CD8-positive, alpha-beta memory T cell (primary cell): ENCODE measurements at places on chromosomes 5 and 9.

DNA sequence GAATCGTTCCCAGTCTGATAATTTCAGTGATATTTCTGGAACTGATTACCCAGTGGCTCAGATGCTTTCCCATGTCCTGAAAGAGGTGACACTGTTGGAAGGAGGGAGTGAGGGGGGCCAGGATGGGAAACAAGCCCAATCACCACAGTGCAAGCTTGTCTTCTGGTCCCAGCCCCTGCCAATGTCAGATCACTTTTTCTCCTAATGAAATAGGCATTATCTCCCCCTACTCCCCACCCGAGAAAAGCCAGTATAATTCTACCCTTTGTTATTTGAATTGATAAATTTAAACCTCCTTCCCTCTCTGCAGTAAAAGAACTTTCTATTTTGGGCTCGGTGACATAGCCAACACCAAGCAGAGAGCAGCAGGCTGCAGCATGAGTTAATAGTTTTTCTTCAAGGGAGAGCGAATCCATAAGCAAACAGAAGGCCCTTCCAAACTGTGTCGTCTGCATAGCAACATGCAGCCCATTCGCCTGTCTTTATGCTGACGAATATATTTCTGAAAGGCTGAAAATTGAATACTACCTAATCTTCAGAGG, 14.6 kb upstream of the PPP2CA start:
- no peak for DNase-seq

DNA sequence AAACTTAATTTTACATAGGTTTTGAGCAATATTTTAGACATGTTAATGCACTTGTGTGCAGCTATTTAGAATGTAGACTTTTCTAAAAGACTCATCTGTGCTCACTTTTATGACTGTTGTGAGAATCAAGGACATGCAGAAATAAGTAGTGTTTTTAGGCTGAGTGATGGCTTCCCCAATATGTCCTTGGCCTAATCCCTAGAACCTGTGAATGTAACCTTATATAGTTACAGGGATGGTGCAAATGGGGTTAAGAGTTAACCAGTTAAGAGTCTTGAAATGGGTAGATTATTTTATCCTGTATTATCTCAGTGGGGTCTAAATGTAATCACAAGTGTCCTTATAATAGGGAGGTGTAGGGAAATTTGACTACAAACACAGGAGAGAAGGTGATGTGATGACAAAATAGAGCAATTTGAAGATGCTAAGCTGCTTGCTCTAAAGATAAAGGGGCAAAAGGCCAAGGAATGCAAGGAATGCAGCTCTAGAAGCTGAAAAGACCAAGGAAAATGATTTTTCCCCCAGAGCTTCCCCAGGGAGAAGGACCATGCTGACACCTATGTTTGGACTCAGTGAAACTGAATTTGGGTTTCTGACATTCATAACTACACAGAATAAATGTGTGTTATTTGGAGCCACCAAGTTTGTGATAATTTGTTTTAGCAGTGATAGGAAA, 298.0 kb upstream of the PAPPA start:
- no peak for DNase-seq

DNA sequence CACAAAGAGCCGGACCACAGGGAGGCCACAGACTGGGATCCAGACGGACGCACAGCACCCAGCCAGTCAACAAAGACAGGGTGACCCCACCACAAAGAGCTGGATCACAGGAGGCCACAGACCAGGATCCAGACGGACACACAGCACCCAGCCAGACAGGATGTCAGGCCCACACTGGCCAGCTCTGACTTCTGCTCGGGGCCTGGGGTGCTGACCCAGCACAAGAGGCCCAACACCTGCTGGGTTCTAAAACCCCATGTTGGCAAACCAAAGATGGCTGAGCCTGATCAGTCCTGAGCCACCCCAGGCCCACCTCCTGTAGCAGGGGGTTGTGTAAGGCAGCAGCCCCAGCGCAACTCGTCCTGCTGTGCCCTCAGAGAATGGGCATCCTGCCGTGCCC, 5.2 kb upstream of the DPH7 start:
- DNase-seq = no peak

DNA sequence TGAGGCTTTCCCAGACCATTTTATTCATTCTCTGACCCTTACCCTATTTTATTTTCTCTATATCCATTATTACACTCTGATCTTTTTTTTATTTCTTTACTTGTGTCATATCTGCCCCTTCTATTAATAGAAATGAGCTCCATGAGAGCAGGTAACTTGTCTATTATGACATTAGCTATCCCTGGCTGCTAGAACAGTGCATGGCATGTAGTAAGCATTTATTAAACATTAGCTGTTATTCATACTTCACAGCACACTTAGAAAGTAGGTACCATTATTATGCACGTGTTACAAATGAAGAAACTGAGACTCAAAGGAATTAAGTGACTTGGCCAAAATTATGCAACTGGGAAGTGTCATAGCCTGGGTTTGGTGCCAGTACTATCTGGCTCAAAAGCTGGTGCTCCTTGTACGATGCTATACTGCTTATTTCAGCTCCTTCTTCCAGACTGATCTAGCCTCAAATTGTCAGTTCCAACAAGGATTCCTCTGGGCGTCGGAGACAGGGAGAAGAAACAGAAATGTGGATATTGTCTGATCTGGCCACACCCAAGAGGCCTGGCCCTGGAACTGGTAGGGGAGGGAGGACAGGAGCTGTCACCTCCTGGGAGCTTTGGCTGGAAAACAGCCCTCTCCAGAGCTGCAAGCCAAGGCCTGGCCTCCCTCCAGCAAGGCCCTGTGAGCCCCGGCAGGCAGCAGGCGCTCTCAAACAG, 10.8 kb upstream of the NIPAL4 start:
- no peak for DNase-seq

DNA sequence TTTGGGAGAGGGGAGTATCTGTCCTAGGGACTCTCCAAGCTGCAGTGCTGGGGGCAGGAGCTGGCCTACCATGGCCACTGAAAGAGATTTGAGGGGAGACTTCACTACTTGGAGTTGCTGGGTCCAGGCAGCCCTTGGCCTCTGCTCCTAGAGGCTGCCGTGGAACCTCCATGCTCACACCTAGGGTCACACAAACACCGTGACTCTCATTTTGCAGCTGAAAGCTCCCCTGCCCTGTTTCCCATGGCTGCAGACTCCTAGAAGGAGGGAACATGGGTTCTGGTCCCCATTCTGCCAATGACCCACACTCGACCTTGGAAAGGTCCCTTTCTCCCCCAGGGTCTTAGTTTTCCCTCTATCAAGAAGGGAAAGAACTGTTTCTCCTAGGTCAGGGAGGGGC, 147.1 kb upstream of the PPP1R26 start:
- no peak for DNase-seq

DNA sequence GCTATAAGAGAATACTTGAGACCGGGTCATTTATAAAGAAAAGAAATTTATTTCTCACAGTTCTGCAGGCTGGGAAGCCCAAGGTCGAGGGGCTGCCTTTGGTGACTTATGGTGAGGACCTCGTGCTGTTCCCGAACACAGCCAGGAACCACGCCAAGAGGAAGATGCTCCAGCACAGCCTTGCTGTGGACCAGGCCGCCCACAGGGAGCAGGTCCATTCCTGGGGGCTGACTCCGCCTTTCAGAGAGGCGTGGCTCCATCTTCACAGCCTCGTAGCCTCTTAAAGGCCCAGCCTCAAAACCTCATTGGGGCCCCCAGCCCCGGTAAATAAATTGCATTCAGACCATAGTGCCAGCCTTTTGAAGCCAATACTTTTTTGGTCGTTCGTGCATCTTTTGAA, 93.5 kb upstream of the CACNA1B start:
- DNase-seq = no peak

- no peak for DNase-seq
Observed at GRCh38 chr5:97635553-97635952, 452.5 kb upstream of the RIOK2 start.

DNA sequence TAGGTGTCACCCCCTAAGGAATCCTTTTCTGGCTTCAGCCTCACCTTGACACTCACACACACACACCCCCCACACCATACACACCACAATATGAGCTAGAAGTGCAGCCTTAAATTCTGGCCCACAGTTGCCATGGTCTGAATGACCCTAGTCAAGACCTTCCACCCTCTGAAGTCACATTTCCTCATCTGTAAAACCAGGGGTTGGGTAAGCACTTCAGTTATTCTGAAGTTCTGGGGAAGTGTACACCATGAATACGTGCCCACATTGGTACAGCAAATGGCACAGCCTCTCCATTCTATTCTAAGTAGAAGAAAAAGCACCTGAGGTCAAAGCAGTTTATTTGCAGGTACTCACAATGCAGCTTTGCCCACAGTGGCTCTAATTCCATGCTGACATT, 372.8 kb upstream of the KLF4 start:
- DNase-seq = no peak

DNA sequence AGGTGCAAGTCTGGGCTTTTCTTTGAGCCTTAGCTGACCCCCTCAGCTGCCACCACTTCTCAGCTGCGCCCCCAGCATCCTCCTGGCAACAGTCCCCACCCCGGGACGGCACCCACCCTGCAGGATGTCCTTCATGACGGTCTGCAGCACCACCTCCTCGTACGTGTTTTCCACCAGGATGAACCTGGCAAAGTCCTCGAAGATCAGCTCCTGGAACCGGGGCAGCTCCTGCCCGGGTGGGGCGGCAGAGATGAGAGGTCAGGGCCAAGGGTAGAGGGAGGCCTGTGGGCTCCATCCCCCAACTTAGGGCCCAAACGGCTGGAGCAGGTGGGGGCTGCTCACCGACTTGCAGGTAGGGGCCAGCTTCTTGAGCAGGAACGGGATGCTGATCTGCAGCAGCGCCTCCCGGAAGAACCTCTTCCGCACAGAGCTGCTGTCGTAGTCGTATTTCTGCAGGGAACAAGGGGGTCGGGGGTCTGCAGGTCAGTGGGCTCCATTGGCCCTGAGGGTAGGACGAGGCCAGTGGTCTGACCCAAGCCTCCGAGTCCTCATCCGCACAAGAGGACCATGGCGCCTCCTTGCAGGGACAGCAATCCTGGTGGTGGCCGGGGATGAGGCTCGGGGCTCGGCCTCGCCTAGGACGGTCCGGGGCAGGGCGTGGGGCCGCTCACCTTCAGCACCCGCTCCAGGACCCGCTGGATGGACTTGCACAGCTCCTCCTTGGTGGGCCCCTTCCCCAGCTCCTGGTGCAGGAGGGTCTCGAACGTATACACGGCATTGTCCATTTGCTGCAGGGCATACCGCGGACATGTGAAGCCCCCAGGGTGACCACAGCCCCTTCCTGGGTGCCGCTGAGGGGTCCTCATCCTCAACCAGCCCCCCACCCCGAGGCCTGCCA, 56.7 kb downstream of the LRSAM1 start:
- no peak for DNase-seq

DNA sequence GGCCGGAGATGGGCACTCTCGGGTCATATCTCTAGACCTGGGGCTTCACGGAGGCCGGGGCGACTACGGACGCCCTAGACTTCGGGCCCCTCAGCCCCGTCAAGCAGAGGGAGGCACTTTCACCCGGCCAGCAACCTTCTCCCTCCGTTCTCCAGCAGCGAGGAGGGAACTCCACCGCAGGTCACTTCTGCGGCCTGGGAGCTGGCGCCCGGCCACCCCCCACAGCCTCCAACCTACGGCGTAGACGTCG, 201 bp downstream of the DOLK start:
- DNase-seq = no peak

GRCh38 chr9:107935931-107936330, 446.4 kb upstream of the KLF4 start:
- no peak for DNase-seq

DNA sequence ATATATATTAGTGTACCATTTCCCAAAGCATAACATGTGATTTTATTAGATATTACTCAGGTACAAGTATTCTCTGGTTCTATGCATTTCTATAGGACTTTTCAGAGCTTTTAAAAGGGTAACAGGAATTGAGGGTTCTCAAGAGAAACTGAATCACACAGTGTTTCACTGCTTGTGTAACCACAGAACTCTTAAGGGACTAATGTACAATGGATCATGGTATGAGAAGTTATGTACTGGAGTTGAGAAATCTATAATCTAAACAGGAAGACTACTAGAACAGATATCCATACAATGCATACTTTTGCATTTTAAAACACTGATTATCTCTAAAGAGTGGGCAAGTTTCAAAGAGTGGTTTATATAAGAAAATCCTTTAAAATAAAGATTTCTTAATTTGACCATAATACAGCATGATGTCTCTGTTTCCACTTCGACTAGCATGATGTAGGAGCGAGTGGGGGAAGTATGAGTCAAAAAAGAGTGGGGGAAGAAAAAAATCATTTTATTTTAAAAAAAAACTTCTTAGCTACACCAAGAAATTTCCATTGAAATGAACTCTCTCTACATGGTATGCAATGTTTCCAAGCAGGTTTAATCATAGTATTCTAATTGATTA, 183.5 kb downstream of the RFX3 start:
- no peak for DNase-seq

- no peak for DNase-seq
Observed at GRCh38 chr5:121152411-121152810, 688.3 kb downstream of the PRR16 start.

DNA sequence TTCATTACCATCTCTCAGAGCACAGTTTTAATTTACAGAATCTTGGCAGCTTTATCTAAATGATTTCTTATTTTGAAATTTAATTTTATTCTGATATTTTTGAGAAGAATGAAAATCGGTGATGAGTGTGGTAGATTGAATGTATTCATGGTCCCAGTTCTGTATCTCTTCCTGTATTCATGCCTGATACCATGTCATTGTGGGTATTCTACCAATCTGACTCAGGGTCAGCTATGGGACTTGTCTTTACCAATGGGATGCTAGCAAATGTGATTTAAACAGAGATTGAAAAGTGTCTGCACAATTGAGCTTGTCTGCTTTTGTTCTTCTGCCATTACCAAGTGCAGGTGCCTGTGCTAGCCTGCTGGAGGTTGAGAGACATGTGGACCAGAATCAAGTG, 17.8 kb upstream of the ZNF618 start:
- no peak for DNase-seq

- no peak for DNase-seq
Observed at GRCh38 chr5:20360263-20360662, 372.3 kb upstream of the CDH18 start.

GRCh38 chr5:114726131-114726530, 364.3 kb downstream of the KCNN2 start:
- DNase-seq = no peak

DNA sequence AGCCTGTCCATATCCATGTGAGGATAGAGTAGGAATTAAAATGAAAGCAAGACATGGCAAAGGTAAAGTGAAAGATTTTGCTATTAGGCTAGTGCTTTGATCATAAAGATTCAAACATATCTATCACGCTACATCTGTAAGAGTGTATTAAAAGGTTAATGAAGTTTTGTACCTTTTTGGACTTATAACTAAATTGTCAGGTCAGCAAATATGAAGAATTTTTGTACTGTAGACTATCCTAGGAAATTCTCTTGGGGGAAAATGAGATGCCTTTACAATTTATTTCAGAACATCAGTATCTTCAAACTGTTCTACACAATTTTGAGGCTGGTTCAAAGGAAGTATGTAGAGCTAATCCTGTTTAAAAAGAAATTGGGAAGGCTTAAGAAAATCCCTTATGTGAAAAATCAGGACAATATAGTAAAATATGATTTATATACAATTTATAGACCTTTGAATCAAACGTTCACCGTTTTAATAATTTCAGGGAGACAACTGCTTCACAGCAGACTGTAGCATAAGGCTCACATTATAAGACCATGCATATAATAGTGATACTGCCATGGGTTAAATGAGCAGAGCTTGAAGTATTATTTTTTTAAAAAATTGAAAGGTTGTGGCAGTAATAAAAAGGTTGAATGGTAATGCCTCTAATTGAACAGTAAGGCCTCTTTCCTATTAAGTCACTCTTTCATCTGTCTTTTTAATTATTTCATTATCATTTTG, 639.5 kb upstream of the ARRDC3 start:
- no peak for DNase-seq

- no peak for DNase-seq
Observed at GRCh38 chr5:143721925-143722324, 90.0 kb upstream of the HMHB1 start.

GRCh38 chr5:113776832-113777525, 263.5 kb downstream of the YTHDC2 start:
- no peak for DNase-seq
